ENCODE measurements at places on chromosomes 7 and 10.

DNA sequence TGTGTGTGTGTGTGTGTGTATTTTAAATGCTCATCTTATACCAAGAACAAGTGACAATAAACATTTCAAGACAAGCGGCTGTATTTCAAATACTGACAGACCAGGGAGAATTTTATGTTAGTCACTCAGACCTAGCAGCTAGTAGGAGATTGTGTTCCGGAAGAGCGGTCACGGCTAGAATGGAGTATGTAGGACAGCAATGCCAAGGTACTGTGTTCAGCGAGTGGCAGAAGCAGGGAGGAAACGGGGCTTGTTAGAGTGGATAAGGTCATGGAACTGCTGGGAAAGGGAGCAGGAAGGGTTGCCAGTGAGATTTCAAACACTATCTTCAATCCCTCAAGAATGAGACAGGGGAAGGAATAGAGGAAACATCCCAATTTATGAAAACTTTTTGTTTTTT, 260.5 kb upstream of the PITRM1 start:
- no peak for DNase-seq

DNA sequence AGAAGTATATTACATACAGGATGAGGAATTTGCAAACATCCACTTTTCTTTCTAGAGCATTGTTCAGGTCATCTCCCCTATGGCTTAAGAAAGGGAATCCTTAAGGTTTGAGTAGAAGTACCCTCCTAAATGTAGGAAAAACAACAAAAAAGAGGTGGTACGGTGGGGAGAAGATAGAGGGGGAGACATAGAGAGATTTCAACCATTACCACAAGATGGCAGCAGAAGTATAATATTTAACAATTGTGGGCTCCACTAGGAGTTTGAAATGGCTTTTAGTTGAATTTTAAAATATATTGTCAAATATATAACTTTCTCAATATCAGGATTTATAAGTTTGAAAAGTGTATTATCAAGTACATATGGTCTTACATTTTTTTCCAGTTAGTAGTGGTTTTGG, 72.7 kb upstream of the PRKG1 start:
- DNase-seq, result no peak

DNA sequence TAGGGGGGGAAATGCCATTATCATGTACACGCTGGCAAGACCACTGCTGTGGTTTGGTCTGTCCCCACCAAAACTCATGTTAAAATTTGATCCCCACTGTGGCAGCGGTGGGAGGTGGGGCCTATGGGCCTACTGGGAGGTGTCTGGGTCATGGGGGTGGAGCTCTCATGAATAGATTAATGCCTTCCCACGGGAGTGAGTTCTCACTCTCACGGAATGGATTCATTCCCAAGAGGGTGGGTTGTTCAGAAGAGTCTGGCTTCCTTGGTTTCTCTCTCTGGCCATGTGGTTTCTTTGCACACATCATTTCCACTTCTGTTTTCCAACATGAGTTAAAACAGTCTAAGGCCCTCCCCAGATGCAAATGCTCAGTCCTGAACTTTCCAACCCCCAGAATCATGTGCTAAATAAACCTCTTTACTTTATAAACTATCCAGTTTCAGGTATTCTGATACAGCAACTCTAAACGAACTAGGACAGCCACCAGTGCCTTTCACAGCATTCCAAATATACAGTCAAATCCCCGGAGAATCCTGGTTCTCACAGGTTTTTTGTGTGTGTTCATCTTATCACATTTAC, 44.3 kb downstream of the SMURF1 start:
- no peak for DNase-seq

DNA sequence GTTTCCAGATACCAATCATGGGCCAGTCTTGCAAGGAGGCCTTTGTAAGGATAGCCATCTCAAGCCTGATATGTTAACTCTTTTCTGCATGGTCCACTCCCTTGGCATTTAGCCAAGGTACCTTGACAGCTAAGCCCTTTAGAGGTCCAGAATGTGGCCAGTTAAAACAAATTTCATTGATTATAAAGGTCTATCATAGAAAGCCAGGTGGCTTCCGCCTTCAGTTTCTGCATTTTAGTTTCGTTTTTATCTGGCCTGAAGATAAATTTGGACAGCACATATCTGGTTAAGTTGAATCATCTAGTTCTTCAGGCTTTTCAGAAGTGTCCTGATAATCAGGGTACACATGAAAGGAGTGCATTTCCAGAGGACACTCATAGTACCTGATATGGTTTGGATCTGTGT, 30.7 kb downstream of the ANKIB1 start:
- DNase-seq, result no peak
